SW480 (cell line): ENCODE measurements at places on chromosomes 13 and 19.

GRCh38 chr19:31232180-31232579 is 117.1 kb downstream of the TSHZ3 start:
- DNase-seq: peak; percentile 12

GRCh38 chr19:6108721-6109633 is 1.3 kb downstream of the RFX2 start:
- peak; percentile 38 for DNase-seq

- DNase-seq: peak; percentile 54
Observed at GRCh38 chr19:41616792-41617621, 9.9 kb downstream of the CEACAM4 start.

- DNase-seq: no peak
Observed at GRCh38 chr13:100356889-100357288, 231.7 kb downstream of the GGACT start.

- DNase-seq: no peak
Observed at GRCh38 chr19:295687-296370, 4.6 kb upstream of the PLPP2 start.

DNA sequence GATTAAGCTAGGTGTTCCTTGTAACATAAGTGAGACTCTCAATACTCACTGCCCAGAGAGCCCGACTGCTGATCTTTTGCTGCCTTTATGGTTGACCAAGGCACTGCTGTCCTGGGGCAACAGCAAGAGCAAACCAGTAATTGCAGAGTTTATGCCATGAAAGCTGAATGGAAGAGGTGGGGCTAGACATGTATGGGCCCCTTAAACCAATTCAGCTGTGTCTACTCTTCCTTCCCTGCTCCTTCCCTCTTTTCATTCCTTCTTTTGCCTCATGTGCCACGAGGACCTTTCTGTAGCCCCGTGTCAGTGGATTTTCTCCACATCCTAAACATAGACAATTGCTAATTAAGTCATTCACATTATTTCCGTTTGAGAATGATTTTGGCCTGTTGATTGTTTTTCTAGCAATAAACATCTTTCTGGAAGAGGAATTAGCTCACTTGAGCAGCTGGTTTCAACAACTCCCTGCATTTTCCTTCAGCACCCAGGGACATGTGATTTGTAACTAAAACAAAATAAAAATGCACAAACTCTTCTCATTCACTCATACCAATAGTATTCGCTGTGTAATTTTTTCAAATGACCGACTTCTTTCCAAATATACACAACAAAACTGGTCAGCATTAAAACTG is 40.5 kb downstream of the RAP2A start:
- DNase-seq: no peak

GRCh38 chr19:20471431-20471830 is 94.2 kb downstream of the ZNF737 start:
- no peak for DNase-seq

DNA sequence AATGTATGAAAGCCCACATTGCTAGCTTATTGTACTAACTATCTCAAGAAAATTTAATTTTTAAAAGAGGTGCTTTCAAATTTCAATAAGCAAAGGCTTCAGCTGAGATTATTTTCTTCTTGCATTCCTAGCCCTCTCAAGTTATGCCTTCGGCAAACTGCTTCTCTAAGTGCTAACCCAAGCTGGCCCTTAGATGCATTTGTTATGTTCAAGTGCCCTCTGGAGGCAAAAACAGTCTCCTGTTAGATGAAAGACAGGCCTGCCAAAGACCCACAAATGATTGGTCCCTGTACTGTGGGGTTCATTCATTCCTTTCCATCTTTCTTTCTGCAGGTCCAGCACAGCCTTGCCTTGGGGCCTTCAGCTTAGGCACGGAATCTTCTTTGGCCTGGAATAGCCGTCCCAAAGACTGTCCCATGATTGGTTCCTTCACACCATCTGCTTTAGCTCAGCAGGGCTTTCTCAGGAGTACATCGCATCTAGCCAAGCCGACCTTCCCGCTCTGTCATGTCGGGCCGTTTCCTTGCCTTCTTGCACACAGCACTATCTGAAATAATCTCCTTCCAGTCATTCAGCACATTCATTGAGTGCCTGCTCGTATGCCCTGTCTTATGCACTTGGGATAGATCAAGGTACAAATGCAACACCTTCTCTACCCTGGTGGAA is 26.4 kb upstream of the TPTE2 start:
- DNase-seq: peak; percentile 60

GRCh38 chr13:48159401-48159800 is 64.5 kb upstream of the MED4 start:
- DNase-seq: no peak

- DNase-seq: no peak
Observed at GRCh38 chr13:109650861-109651260, 135.5 kb downstream of the IRS2 start.

DNA sequence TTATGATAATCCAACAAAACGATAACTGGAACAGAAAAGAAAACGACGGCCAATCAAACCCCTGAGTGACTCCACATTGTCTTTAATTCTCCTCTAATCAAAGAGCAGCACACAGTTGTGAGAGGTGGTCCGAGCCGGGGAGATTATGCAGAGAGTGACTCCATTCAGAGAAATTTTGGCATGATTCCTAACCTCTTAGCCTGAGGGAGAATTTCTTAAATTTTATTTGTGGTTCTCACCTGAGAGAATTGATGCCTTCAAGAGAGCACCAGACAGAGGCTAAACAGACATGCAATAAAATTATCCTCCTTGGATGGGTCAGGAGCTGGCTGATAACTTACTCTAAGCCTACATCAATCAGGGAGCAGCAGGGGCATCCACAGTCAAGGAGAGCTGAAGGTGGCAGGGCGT is 310.0 kb upstream of the KLF12 start:
- no peak for DNase-seq

GRCh38 chr13:41313117-41313516 is 2.0 kb downstream of the NAA16 start:
- no peak for DNase-seq
